Stimulated activated CD4-positive, alpha-beta T cell treated with anti-CD3 and anti-CD28 coated beads, Interleukin-4, amount 100 ng/mL, for 1 hour (primary cell): ENCODE measurements at places on chromosomes 4 and X.

GRCh38 chrX:25007059-25008053 lies 8.4 kb downstream of the ARX start:
- DNase-seq: no peak

DNA sequence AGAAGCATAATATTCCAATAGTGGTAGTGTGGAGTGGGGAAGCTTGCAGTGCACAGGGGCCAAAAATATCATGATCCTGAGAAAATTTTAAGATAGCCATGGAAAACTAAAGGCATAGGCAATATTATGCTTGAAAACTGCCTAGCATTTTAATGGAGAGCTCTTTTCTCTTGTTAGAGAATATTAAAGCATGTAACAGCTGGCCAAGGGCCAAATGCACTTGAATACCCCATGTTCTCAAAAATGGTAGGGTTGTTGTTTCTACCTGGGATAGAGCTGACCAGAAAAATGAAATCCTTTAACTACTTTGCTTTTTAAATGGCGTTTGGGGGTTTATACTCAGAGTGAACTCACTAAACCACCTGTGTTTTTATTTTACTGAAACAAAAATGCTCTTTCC lies 739.6 kb upstream of the SLIT2 start:
- DNase-seq: no peak

DNA sequence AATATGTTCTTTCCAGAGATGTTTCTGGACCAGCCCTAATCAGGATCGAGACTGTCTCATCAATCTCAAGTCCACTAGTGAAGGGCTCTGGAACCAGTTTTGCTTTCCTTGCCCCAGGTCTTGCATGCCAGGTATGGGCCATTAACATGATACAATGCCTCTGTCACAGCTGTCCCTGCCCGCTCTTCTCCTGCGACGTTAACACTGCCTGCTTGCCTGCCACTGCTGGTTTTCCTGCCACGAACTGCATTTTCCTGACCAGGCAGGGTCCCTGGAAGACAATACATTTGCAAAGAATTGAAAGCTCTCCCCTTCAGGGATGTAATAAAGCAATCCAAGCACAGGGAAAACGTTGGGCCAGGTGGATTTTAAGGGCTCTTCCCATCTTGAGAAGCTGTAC lies 200.3 kb downstream of the MID1 start:
- DNase-seq: no peak

DNA sequence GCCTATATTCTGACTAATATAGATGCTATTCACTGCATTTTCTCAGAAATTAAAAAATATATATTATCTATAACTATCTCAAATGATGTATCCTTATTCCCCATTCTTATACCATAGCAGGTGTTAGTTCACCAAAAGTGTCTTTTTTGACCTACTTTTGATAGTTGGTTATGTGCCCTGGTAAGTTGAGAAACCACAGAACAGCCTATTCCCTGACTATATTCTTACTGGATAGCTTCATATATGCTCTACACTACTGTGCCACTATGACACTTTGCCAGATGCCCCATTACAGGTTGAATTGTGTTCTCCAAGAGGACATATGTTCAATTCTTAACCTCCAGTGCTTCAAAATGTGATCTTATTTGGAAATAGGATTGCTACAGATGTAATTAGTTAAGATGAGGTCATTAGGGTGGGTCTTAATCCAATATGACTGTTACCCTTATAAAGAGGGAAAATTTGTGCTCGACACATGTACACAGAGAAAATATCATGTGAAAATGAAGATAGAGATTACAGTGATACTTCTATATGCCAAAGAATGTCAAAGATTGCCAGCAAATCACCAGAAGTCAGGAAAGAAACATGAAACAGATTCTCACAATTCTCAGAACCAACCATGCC lies 76.1 kb downstream of the LRBA start:
- no peak for DNase-seq

DNA sequence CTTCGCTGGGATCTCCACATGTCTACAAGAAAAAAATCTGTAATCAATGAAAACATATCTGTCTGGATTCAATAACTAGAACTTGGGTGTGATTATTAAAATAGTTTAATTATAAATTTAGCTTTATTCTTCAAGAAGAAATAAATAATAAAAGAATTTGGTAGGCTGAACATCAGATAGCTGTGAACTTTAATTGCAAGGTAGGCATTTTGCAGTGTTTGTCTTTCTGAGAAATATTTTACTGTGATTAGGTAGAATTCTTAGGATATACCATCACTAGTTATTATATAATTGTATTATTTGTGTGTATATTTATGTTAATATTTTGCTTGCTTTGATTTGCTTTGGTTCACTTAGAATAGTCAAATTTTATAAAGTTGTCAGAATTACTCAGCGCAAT lies 409.4 kb downstream of the PCDH18 start:
- DNase-seq: no peak

- no peak for DNase-seq
Observed at GRCh38 chrX:149453906-149454822, 50.9 kb downstream of the IDS start.

DNA sequence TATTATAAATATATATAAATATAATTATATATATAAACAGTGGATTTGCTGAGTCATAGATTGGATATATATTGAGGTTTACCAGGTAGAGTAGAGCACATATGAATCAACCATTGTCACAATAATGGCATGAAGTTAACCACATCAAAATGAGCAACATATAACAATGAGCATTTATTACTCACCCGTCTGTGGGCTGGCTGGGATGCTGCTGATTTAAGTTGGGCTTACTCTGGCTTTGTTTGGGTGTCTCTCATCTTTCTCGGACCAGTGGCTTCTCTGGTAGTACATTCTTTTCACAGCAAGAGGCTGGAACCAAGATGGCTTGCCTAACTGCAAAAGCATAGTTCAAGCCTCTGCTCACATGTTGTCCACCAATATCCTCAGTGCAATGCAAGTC lies 111.7 kb upstream of the TAPT1 start:
- DNase-seq: no peak

GRCh38 chr4:124530464-124531077 lies 182.0 kb downstream of the ANKRD50 start:
- no peak for DNase-seq

DNA sequence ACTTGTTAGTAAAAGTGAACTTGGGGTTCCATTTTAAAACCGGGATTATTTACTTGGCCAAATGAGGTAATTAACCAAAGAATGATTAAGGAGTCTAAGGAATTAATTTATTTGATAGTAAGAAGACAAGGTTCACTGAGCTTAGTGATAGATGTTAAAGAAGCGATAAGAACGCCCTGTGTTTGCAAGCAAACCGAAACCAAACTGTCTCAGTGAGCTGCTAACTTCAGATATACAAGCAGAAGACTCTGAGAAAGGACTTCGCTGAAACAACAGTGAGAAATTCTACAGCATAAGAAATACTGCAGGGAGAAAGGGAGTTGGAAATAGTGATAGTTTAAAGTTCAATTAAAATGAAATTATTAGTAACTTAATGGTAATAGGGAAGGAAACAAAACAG lies 37.6 kb upstream of the SHISA3 start:
- DNase-seq: no peak

- no peak for DNase-seq
Observed at GRCh38 chr4:35541888-35542213, 702.5 kb downstream of the ARAP2 start.

GRCh38 chr4:53161787-53162433 lies 204.0 kb downstream of the SCFD2 start:
- DNase-seq: no peak

DNA sequence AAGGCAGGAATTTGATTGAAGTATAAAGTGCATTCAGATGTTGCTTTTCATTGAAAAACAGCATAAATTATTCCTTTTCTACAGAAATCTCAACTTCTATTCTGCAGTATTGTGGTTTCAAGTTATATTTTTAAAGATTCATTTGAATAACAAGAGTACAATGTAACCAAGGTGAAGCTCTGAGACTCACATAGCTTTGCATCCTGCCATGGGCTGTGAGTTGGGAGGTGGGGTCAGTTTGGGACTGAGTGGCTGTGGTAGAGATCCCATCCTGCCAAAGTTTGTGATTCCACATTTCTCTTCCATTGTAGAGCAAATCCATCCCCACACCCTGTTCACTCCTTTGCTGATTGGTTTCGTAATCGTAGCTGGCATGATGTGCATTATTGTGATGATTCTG lies 69.2 kb downstream of the KIT start:
- no peak for DNase-seq

DNA sequence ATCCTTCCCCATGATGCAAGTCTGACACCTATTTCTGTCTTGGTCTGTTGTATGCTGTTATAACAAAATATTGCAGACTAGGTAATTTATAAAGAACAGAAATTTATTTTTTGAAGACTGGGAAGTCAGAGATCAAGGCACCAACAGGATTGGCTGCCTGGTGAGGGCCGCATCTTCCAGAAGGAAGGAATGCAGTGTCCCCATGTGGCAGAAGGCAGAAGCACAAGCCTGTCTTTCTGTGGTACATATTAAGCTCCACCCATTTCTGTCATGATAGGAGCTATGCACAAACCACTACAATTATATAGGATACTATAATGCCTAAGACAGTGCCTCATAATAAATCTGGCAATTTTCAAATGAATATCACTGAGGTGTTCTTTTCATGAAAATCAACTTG lies 502.3 kb upstream of the DIAPH2 start:
- no peak for DNase-seq

- DNase-seq: no peak
Observed at GRCh38 chrX:71550578-71550977, 17.7 kb downstream of the OGT start.

- DNase-seq: no peak
Observed at GRCh38 chr4:8506373-8507195, 66.0 kb downstream of the TRMT44 start.

- no peak for DNase-seq
Observed at GRCh38 chr4:52966781-52967180, 104.7 kb downstream of the RASL11B start.

DNA sequence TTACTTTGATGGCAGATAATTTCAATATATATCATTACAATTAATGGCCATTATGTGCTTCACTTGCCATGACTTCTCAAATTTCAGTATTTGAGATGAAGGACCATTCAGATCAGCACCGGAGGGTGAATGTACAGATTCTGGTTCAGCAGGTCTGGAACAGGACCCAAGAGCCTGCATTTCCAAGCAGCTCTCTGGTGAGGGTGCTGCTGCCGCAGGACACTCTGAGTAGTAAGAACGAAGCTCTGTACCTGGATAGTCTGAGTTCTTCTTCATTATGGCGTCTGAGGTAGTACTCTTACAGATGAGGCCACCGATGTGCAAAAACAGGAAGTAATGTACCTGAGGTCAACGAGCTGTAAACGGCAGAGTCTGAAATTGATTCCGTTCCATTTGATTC lies 228.2 kb downstream of the FBXW7 start:
- DNase-seq: no peak

- DNase-seq: peak; percentile 40
Observed at GRCh38 chr4:7876201-7876875, 63.3 kb downstream of the AFAP1 start.

DNA sequence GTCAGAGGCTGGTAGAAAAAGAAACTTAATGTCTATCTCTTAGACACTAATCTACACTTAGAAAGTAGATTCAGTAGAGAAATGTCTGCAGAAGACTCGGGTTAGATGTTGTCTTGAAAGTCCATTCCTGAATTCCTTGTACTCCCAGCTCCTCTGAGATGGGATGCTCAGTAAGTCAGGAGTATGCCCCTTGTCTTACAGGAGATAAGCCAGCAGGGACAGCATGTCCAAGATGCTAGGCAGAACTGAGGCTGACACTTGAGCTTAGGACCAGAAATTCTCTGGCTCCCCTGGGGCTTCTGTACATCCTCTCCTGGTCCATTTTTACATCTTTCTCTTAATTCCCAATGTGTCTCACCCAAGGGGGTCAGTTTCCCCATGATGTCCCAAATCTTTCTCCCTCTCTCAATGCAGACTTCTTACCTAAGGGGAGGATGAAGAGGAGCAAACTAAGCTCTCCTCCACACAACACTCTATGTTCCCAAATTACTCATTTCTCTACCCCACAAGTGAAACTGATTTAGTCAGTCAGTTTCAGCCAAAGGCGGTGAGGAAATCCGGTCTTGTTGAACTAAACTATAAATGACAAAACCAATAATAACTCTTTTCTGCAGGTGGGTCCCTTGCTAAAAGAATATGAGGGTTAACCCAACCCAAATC lies 558.2 kb upstream of the DIPK2B start:
- no peak for DNase-seq

- DNase-seq: no peak
Observed at GRCh38 chr4:95957054-95957453, 117.2 kb downstream of the PDHA2 start.

GRCh38 chr4:70997036-70997435 lies 3.6 kb downstream of the DCK start:
- DNase-seq: no peak

- no peak for DNase-seq
Observed at GRCh38 chr4:66855956-66856355, 689.3 kb downstream of the CENPC start.

- no peak for DNase-seq
Observed at GRCh38 chr4:58953575-58953974, 1843.4 kb upstream of the IGFBP7 start.

- DNase-seq: no peak
Observed at GRCh38 chrX:137929951-137930350, 364.0 kb downstream of the ZIC3 start.

DNA sequence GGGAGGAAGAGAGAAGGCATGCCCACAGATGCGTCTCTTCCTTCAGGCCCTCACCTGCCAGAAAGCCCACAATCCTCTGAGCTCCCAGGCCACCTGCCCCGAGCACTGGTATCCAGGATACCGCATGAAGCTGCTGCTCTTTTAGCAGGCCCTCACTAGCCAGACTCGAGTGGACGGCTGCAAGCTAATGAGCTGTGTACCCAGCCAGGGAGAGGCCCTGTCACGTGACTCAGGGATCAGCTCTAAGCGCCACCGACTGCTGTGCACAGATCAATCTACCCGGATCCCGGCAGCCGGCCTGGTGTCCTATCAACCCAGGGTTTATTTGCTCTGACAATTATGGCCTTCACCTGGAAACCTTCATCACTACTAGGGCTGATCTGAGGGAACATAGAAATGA lies 39.0 kb downstream of the BCOR start:
- DNase-seq: no peak

DNA sequence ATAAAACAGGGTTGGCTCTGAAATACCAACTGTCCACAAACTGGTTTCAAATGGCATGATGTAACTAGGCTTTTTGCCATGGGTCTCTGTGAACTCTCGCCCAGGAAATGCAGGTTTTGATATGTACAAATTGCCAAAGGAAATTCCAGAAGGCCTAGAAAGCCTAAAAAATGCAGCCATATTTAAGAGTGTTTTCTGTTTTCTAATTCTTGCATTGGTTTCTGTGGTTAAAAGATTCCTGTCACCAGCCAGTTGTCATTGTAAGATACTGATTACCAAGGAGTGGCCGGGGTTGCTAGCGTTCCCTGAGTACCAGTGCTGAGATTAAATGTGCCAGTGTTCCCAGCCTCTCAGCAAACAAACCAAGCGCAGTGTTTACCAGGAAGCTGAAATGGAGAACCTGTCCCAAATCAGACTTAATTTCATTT lies 53.9 kb upstream of the SORBS2 start:
- DNase-seq: no peak

- DNase-seq: no peak
Observed at GRCh38 chr4:105767579-105767978, 59.0 kb downstream of the GSTCD start.

- DNase-seq: no peak
Observed at GRCh38 chrX:108304210-108304609, 134.0 kb downstream of the COL4A6 start.
